ENCODE measurements at places on chromosomes 1 and 21.

GRCh38 chr1:201226178-201226514 lies 35.5 kb downstream of the IGFN1 start:
- no peak for DNase-seq

GRCh38 chr1:231750296-231750695 lies 123.7 kb downstream of the DISC1 start:
- no peak for DNase-seq

GRCh38 chr1:181095763-181096184 lies 7.3 kb downstream of the IER5 start:
- DNase-seq, result no peak

GRCh38 chr1:224378855-224379631 lies 22.4 kb downstream of the CNIH4 start:
- DNase-seq, result no peak

GRCh38 chr1:225883616-225884265 lies 1.6 kb upstream of the TMEM63A start:
- DNase-seq, result no peak

Data from neural progenitor cell (in vitro differentiated cells).